ENCODE measurements at places on chromosomes 12 and 14. TPM values are rescaled to one million over a fixed set of nuclear protein-coding genes. Genes with fewer than 3 reads are reported as not detected.
A peak's percentile ranks its signal among the peaks of the same experiment; 100 is the strongest.

DNA sequence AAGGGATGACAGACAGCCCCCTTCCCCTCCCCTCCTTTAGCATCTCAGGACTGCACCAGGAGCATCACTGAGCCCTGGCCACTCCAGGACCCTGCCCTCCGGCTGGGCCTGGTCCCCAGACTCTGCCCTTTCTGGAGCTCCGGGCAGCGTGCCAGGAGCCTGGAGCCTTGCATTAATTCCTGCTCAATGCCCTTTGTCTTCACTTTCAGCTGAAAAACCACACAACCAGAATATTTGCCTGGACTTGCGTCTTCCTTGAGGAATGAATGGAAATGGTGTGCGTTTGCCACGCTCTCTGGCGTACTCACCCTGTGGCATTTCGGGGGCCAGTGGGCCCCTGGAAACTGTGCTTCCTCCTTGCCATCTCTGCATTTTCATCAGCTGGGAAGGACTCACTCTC, 8.5 kb upstream of the RFLNA start:
- no peak overlapping the region for H3K27ac ChIP-seq
- peaks cover 3% of the 10 kb centered on the region for H3K4me1 ChIP-seq
- no peaks in the 10 kb centered on the region for H3K27me3 ChIP-seq

- H3K36me3 ChIP-seq: no peaks in the 10 kb centered on the region
- no peak overlapping the region for H3K4me3 ChIP-seq
- no peak overlapping the region for H3K27ac ChIP-seq
- DNase-seq: no peak
Observed at GRCh38 chr12:87585882-87586557, 443.2 kb downstream of the C12orf50 start.

GRCh38 chr14:103594265-103594664, 31.5 kb downstream of the COA8 start:
- no peaks in the 10 kb centered on the region for H3K27me3 ChIP-seq
- no peak overlapping the region for H3K27ac ChIP-seq
- peak; percentile 49 for DNase-seq
- no peaks in the 10 kb centered on the region for H3K36me3 ChIP-seq
- H3K4me3 ChIP-seq: no peak overlapping the region

GRCh38 chr12:50242751-50243191, 40.5 kb downstream of the LIMA1 start:
- H3K27ac ChIP-seq: peak overlapping the region; percentile 18
- no peak for DNase-seq
- H3K36me3 ChIP-seq: no peaks in the 10 kb centered on the region
- H3K4me1 ChIP-seq: peaks cover 14% of the 10 kb centered on the region

GRCh38 chr12:102567031-102567985, 86.9 kb upstream of the IGF1 start:
- H3K4me1 ChIP-seq: peaks cover 2% of the 10 kb centered on the region
- H3K36me3 ChIP-seq: no peaks in the 10 kb centered on the region
- no peak overlapping the region for H3K4me3 ChIP-seq
- no peaks in the 10 kb centered on the region for H3K27me3 ChIP-seq
- DNase-seq: no peak
- no peak overlapping the region for H3K27ac ChIP-seq

GRCh38 chr12:115267464-115267863, 583.5 kb upstream of the TBX3 start:
- H3K27me3 ChIP-seq: no peaks in the 10 kb centered on the region
- no peaks in the 10 kb centered on the region for H3K4me1 ChIP-seq
- no peaks in the 10 kb centered on the region for H3K36me3 ChIP-seq
- no peak for DNase-seq
- H3K27ac ChIP-seq: no peak overlapping the region

- no peak overlapping the region for H3K27ac ChIP-seq
- no peaks in the 10 kb centered on the region for H3K36me3 ChIP-seq
- no peak overlapping the region for H3K4me3 ChIP-seq
- DNase-seq: no peak
- no peaks in the 10 kb centered on the region for H3K4me1 ChIP-seq
Observed at GRCh38 chr14:36284971-36285595, 35.4 kb downstream of the MBIP start.

- no peaks in the 10 kb centered on the region for H3K36me3 ChIP-seq
- H3K27ac ChIP-seq: no peak overlapping the region
- H3K27me3 ChIP-seq: no peaks in the 10 kb centered on the region
- H3K4me1 ChIP-seq: no peaks in the 10 kb centered on the region
- no peak for DNase-seq
- H3K4me3 ChIP-seq: no peak overlapping the region
Observed at GRCh38 chr12:103691063-103691462, 104.0 kb downstream of the STAB2 start.

DNA sequence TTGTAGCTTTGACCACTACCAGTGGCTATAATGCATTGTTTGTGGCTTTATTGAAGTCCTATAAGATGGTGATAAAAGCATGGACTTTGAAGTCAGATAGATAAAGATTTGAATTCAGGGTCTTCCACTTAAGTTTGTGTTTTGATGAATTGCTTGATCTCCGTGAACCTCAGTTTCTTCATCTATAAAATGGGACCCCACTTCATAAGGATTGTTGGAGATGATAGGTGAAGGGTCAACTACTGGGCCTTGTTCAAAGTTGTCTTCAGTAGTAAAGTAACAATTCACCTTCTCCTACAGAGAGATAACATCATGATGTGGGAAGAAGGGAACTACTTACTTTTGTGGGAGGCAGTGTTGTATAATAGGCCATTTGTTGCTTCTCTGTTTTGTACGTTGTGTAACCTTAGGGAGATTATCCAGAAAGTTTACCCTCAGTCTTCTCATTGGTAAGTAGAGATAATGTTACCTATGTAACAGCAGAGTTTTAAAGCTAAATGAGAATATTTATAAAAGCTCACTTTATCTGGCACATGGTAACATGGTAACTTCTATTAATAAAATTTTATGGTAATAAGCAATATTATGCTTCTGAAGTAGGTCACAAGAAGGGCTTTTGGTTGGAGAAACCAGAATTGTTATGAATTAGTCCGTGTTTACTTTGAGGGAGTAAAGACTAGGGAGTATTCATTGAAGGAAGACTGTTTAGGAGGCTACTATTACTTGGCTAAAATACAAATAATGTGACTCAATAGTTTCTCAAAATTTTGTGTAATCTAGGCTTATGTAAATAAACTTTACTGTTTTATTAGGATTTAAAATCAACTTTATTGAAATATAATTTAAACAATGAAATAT, 15.1 kb downstream of the ADIPOR2 start:
- peaks cover 1% of the 10 kb centered on the region for H3K4me1 ChIP-seq
- H3K27me3 ChIP-seq: no peaks in the 10 kb centered on the region
- H3K27ac ChIP-seq: no peak overlapping the region
- H3K36me3 ChIP-seq: no peaks in the 10 kb centered on the region
- no peak for DNase-seq

DNA sequence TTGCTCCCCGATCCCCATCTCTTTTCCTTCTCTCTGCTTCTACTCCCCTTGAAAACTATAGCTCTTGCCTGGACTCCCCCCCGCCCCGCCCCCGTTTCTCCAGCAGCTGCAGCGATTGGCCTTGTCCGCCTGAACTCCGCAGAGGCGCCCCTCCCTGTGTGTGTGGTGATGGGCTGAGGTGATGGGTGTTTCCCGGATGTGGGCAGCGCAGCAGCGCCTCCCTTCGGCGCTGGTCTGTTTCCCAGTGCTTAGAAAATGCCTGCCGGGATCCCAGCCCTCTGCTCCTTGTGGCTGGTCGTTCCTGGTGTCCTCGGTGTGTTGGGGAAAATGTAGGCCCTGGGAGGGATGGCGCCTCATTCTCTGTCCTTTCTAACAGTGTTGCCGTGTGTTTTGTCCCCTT, 43.3 kb downstream of the GALNT8 start:
- H3K4me1 ChIP-seq: peaks cover 2% of the 10 kb centered on the region
- H3K36me3 ChIP-seq: no peaks in the 10 kb centered on the region
- H3K27ac ChIP-seq: no peak overlapping the region
- DNase-seq: peak; percentile 71

DNA sequence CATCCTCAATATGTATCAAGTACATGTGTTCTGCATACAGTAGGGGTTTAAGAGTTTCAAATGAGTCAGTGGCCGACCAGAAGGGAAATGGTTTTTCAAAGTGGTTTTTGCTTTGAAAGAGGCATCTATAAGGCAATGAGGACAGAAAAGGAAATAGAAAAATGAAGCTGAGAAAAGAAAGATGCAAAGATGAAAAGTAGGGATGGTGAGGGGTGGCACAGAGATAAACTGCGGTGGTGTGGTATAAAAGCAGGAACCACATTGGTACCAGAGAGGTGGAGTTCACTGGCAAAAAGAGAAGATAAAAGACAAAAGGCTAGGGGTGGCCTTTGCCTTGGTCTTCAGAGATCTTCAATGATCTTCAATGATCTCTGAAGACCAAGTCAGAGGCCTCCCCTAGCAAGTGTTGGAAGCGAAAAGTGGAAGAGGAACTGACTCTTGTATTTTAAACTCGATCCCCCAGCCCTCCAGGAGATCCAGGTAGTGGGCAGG, 144.0 kb upstream of the KRR1 start:
- peaks cover 2% of the 10 kb centered on the region for H3K4me1 ChIP-seq
- no peaks in the 10 kb centered on the region for H3K36me3 ChIP-seq
- DNase-seq: no peak
- no peaks in the 10 kb centered on the region for H3K27me3 ChIP-seq

- peaks cover 10% of the 10 kb centered on the region for H3K4me1 ChIP-seq
- no peak for DNase-seq
- H3K27ac ChIP-seq: no peak overlapping the region
- H3K4me3 ChIP-seq: no peak overlapping the region
- H3K36me3 ChIP-seq: no peaks in the 10 kb centered on the region
Observed at GRCh38 chr14:64688031-64688430, 16.2 kb upstream of the PLEKHG3 start.

GRCh38 chr14:42323426-42323825, 716.8 kb downstream of the LRFN5 start:
- no peaks in the 10 kb centered on the region for H3K4me1 ChIP-seq
- no peaks in the 10 kb centered on the region for H3K36me3 ChIP-seq
- H3K4me3 ChIP-seq: no peak overlapping the region
- no peaks in the 10 kb centered on the region for H3K27me3 ChIP-seq
- H3K27ac ChIP-seq: no peak overlapping the region

AVPR1A gene
- 2.4 TPM for total RNA-seq

MAX gene
- total RNA-seq: 49.1 TPM

Measured in ovary (tissue), 10 donors.